ENCODE measurements at places on chromosomes 16 and 17.
A peak's percentile ranks its signal among the peaks of the same experiment; 100 is the strongest.

- DNase-seq: no peak
Measured at GRCh38 chr16:74568961-74569631, 37.8 kb downstream of the GLG1 start.

GRCh38 chr16:11164482-11165270, 91.3 kb downstream of the SOCS1 start:
- DNase-seq: no peak

DNA sequence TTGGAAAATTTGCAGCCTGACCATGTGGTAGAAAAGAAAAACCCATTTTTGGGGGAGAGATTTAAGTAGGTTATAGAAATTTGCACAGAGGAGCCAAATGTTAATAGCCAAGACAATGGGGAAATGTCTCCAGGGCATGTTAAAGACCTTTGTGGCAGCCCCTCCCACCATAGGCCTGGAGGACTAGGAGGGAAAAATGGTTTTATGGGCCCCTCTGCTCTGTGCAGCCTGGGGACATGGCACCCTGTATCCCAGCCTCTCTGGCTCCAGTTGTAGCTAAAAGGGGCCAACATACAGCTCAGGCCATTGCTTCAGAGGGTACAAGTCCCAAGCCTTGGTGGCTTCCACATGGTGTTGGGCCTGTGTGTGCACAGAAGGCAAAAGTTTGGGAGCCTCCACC, 245.9 kb upstream of the AXIN2 start:
- DNase-seq: no peak

GRCh38 chr16:54055191-54055590, 231.4 kb downstream of the IRX3 start:
- DNase-seq: no peak

GRCh38 chr17:8806926-8807550, 7.9 kb upstream of the MFSD6L start:
- no peak for DNase-seq

GRCh38 chr16:72639494-72639893, 408.4 kb downstream of the ZFHX3 start:
- DNase-seq: no peak

GRCh38 chr17:72455562-72455961, 334.7 kb downstream of the SOX9 start:
- DNase-seq: no peak

GRCh38 chr17:27396045-27396444, 60.2 kb upstream of the KSR1 start:
- no peak for DNase-seq

DNA sequence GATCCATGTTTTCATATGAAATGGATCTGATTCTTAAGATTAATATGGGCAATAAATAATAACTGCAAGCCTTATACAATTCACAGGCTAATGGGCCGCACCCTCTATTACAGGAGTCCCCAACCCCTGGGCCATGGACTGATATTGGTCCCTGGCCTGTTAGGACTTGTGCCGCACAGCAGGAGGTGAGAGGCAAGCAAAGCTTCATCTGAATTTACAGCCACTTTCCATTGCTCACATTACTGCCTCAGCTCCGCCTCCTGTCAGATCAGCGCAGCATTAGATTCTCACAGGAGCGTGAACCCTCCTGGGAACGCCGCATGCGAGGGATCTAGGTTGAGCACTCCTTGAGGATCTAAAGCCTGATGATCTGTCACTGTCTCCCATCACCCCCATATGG, 26.8 kb downstream of the METTL16 start:
- no peak for DNase-seq

DNA sequence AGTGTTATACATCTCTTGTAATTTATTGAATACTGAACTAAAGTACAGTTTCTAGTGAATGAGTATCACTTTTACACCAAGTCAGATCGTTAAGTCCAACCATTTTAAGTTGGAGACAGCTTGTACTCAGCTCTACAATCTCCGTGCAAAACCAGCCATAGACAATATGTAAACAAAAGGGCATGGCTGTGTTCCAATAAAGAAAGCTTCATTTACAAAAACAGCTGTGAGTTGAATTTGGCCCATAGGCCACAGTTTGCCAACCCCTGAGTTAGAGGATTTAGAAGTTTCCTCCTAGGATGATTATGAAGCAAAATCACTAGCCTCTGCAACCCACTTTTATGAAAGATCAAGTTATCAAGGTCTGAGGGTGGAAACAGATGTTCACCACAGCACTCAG, 105.7 kb upstream of the RCVRN start:
- no peak for DNase-seq

- no peak for DNase-seq
Measured at GRCh38 chr16:11546608-11547061, 40.1 kb downstream of the LITAF start.

- no peak for DNase-seq
Measured at GRCh38 chr16:46948548-46949166, 24.8 kb downstream of the DNAJA2 start.

DNA sequence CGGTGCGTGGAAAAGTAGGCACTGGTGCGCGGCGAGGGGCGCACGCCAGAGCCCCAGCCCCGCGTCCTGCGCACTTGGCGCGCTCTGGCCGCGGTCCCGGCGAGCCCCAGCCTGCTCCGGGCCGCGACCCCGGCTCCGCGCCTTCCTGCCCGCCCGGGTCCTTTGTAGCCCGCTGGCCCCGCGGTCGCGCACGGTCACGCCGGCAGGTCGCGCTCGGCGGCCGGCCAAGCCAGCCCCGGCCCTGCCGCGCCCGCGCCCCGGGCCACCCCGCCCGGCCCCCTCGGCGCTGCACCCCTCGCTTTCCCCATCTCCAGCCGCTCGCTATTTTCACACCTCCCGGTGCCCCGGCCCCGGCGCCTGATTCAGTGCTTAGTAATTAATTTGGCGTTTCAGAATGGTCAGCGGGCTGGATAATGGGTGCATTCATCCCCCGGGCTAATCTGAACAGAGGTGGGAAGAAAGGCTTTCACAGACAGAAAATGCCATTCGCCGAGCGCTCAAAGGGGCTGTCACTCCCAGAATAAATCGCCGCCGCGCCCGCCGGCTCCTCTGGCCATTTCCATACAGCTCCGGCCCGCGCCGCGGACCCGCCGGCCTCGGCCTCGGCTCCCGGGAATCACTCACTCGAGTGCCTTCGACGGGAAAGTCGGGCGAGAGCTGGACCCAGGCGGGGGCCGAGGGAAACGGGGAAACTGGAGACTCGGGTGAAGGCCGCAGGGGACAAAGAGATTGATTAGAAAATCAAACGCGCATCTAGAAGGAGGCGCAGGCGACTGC, 17.8 kb upstream of the NTN1 start:
- no peak for DNase-seq

GRCh38 chr17:32161029-32161428, 18.7 kb downstream of the RHOT1 start:
- DNase-seq: no peak

- DNase-seq: no peak
Measured at GRCh38 chr17:19486351-19487023, 47.2 kb upstream of the SLC47A1 start.

GRCh38 chr17:16909472-16910246, 62.3 kb downstream of the TNFRSF13B start:
- DNase-seq: no peak

GRCh38 chr17:50993544-50993943, 127.1 kb downstream of the SPAG9 start:
- DNase-seq: no peak

GRCh38 chr17:76504117-76504516, 2.9 kb upstream of the RHBDF2 start:
- no peak for DNase-seq

- no peak for DNase-seq
Measured at GRCh38 chr17:54348234-54348633, 525.5 kb downstream of the KIF2B start.

DNA sequence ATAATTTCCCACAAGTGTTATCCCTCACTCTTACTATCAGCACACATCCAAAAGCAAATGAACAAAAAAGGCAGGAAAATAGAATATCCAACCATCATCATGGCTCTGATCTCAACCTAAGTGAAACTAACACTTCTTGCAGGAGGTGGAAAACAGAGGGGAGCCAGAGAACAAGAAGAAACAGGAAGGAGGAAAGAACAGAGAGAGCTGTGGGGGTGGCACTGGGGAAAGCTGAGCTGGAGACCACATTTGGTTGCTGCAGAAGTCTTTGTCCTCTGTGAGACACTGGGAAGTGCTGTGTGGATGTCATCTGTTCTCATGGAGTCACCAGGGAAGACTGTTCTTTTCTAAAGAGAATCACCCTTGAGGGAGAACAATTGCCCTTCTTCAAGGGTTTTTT, 34.7 kb downstream of the GRB7 start:
- DNase-seq: peak; percentile 28

GRCh38 chr16:57878586-57878985, 76.3 kb upstream of the KIFC3 start:
- DNase-seq: no peak

DNA sequence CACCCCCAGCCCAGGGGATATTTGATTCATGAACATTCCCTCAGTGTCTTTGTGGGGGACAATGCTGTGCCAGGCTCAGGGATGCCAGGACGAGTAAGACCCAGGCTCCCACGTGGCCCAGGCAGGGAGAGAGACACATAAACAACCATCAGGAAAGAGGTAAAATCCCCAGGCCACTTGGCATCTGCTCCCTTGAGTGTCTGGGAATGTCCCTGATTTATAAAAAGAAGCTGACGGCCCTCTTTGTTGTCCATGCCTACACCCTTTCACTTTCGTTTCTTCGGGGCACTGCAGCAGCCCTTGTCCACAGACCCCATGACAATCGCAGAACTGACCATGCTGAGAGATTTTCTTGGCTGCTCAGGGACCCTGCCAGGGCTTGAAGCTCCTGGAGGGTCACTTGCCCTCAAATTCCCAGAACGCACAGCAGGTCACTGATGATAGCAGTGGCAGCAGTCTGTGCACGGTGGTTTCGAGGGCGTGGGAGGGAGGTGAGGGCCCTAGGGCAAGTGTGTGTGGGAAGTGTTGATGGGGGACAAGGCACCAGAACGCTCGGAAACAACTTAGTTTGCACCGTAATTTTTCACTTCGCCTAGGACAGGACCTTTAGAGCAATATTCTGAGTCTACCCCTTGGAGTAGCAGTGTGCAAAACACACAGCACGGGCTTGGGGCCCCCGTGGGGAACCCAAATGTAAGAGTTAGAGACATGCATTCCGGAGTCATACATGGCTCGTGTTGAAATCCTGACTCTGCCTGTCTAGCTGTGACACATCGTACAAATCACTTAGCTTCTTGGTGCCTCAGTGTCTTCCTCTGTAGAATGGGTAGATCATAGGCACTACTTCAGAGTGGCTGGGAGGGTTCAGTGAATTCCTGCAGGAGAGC, 4.7 kb downstream of the NOD2 start:
- peak; percentile 79 for DNase-seq

DNA sequence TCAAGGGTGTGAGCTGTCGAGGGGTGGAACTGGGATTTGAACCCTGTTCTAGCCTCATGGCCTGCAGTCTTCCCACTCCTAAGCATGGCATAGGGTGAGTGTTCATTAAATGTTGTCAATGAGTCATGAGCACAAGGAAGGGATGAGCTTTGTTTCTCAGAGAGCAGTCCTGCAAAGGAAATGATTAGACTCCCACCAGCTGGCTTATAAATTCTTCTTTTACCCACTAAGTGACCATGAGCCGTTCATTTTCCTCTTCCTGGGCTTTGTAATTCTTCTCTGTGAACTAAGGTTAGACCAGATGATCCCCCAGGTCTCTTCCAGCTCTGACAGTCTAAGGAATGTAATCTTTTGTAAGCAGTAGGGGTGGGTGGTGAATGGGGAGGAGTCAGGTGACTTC, 47.9 kb upstream of the HNF1B start:
- no peak for DNase-seq

DNA sequence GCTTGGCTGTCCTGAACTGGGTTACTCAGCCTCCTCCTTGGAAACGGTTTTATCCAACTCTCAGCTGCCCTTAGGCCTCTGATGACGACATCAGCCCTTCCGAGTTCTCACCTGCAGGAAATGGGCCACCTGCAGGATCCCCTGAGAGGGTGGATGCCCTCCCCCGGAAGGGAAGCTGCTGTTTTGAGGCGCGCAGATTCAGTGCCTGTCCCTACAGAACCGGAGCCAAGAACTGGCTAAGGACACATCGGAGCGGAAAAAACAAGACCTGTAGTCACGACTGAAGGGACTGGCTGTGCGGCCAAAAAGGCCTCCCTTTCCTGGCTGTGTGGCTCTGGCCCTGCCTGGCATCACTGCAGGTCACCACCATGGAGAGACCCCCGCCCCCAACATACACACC, 11.7 kb upstream of the C16orf95 start:
- DNase-seq: no peak

DNA sequence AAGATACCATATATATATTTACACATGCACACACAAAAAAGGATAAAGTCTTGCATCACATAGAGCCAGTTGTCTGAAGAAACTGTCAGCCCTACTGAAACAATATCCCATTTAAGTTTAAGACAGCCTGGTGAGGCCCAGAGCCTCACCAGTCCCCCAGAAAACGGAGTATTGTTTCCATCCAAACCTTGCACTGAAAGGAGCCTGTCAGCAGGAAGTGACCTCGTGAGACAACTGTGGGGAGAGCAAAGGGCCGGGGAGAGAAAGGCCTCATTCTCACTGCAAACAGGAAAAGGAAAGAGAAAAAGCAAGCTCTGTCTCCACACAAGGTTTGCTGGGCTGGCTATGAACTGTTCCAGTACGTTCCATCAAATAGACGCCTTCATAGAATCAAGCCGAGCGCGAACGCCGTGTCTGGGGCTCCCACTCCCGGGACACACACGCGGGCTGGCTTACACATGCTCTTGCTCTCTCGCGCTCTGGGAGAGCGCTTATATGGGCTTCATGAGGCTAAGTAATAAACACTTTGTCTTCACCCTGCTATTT, 44.4 kb upstream of the ZFHX3 start:
- no peak for DNase-seq

- DNase-seq: no peak
Measured at GRCh38 chr17:27928587-27928986, 35.4 kb upstream of the LYRM9 start.

Data from stimulated activated CD8-positive, alpha-beta memory T cell treated with anti-CD3 and anti-CD28 coated beads, Interleukin-4, amount 100 ng/mL, for 48 hours (primary cell).